ENCODE measurements at places on chromosomes 4 and X.

- DNase-seq = peak; percentile 68
Observed at GRCh38 chrX:65688403-65688871, 21.0 kb downstream of the MSN start.

- no peak for DNase-seq
Observed at GRCh38 chr4:6747294-6748051, 31.5 kb downstream of the BLOC1S4 start.

- DNase-seq = peak; percentile 38
Observed at GRCh38 chr4:39085891-39086290, 23.9 kb downstream of the KLHL5 start.

GRCh38 chrX:119036107-119037029, 36.4 kb upstream of the CT47C1 start:
- DNase-seq = no peak

DNA sequence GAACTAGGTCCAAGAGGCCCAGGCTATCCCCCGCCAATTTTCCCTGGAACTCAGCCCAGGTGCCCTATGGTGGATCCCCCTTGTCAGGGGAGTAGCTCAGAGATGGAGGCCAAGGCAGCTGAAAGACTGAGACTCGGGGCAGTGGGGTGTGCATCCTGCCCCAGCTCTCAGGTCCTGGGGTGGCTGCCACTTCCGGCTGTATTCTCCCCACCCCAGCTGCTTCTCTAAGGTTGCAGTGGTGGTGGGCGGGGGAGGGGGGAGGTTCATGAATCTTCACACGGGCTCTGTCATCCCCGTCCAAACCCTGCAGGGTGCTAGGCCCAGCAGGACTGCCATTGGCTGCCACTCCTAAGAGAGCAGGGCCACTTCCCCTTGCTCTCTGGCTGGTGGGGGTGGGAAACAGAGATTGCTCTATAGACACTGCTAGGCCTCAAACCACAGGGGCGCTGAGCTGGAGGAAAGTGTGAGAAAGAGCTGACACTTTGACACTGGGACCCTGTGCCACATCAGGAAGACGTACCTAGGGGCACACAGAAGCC, 1.5 kb downstream of the SASH3 start:
- DNase-seq = peak; percentile 7

GRCh38 chr4:171378323-171378722, 434.9 kb upstream of the GALNTL6 start:
- DNase-seq = peak; percentile 0

GRCh38 chrX:30573125-30573524, 4.4 kb downstream of the TASL start:
- DNase-seq = no peak

- DNase-seq = no peak
Observed at GRCh38 chrX:38692961-38693360, 108.3 kb upstream of the MID1IP1 start.
